Stimulated activated CD4-positive, alpha-beta T cell treated with anti-CD3 and anti-CD28 coated beads, TNF-alpha, amount 100 ng/mL, for 1 hour (primary cell): ENCODE measurements at places on chromosomes 5 and 9.

- DNase-seq: no peak
Observed at GRCh38 chr9:132970324-132971062, 8.0 kb upstream of the GFI1B start.

DNA sequence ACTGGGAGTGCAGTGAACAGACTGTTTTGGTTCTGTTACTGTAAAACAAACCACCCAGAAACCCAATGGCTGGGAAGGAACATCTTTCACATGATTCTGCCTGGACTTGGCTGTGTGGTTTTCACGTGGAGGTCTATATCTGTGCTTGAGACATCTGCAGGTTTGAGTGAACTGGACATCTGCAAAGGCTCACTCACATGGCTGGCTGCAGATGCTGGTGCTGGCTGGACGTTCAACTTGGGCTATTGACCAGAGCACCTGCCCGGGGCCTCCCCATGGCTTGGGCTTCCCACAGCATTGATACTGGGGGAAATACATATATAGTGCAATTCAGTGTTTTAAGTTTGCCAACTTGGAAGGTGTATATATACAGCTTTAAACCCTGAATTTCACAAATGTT is 6.8 kb downstream of the CTSL start:
- DNase-seq: no peak

DNA sequence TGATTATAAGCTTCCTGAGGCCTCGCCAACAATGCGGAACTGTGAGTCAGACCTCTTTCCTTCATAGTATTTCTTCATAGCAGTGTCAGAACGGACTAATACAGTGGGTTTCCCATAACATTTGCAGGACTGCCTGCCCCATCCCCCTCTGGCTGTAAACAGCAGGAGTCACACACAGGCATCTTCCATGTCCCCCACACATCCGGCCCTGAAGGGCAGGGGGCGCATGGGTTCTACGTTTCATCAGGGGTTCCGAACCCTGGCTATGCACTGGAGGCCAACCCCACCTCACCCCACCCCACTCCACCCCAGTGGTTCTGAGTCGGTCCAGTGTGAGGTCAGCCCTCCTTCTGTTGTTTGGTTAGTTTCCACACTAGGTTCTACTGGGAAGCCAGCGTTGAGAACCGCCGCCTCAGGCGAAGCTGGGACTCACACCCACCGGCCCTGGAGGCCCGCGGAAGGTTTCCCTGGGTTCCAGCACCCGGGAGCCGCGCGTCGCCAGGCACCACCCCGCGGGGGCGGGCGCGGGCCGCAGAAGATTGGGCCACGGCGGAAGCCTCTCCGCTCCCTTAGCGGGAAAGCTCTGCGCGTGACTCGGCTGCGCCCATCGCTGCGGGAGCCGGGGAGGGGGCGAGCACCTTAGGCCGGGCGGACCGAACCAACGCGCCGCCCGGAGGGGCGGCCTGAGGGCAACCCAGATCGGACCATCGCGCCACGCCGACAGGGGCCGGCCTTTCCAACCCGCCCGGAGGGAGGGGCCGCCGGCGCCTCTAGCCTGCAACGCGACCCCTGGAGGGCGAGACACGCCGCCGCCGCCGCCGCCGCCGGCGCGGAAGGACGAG is at the start of gene RUSC2:
Gene RUSC2, plus strand, starts transcription at position 799 of the 842 bp plus-strand sequence. CDS start 56,411 bp downstream, outside the sequence.
- DNase-seq: no peak

- no peak for DNase-seq
Observed at GRCh38 chr5:104400941-104401340, 838.4 kb upstream of the NUDT12 start.
